ENCODE measurements at places on chromosomes 1 and 21. TPM values are rescaled to one million over a fixed set of nuclear protein-coding genes. Genes with fewer than 3 reads are reported as not detected.

GRCh38 chr1:111129376-111129775 is 10.5 kb downstream of the DRAM2 start:
- DNase-seq: no peak

DNA sequence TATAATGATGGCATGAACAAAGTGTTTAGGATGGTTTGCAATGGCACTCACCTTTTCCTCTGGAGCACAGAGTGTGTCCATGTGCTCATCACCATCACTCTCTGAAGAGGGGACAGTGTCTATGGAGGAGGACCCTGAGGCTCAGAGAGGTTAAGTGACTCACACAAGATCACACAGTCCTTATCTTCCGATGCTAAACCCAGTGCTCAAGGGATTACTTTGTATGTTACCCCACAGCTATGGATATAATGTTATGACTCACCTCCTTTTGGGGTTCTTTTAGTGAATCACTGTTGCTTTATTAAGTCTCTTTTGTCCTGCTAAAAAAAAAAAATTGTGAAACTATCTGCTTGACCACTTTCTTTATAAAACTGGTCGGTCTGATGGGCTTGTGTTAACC is 67.6 kb downstream of the TENT5C start:
- DNase-seq: no peak

DNA sequence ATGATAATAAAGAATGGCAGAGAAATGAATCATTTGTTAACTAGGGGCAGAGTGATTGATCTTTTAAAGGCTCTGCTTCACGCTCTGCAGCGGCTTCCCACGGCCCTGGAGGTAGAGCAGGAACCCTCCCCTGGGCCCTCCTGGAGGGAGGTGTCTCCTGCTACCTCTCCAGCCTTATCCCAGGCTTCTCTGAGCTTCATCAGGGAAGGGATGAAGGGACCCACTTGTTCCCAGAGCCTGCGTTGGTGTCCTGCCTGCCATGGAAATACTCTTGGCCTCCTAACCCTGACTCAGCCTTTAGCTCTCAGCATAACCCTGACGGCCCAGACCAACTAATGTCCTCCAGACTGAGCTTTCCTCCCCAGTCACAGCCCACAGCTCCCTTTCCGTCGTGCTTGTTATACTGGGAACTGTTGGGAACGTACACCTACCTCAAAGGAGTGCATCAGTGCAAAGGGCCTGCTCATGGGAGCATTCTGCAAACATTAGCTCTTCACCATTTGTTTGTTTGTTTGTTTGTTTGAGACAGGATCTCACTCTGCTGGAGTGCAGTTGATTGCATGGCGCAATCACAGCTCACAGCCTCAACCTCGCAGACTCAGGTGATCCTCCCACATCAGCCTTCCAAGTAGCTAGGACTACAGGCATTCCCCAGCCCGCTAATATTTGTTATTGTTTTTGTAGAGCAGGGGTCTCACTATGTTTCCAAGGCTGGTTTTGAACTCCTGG is 17.4 kb upstream of the HNRNPU start:
- no peak for DNase-seq

DNA sequence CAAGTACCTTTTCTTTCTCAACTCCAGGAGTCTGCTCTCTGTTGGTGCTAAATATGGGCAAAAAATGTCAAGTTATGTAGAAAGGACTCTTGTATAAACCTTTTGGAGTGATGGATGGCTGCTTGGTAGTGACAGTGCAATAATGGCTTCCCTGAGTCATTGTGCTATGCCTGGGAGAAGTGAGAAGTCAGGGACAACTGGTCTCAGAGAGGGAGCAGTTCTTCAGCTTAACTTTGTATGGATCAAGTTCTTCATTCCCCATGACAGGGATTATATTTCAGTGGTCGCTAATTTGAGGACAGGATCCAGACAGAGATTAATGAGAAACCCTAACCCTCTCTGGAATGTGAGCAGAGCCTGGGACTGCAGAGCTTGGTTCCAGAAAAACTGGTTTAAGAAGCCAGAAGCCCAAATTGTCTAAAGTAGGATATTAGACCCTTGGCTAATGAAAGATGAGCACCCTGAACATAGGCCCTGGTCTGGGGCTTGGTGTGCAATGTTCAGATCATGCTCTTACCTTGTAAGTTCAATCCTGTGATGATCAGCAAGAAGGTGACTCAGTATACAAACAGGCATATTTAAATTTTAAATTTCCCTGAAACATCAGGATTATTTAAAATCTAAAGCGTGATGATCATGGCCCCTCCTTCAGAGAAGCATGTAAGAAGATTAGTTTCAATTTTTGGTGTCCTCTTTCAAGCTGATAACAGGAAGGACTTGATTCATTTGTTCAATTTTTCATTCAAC is 50.9 kb downstream of the NTMT2 start:
- DNase-seq: no peak

GRCh38 chr1:155037043-155037442 is 3.4 kb downstream of the DCST1 start:
- no peak for DNase-seq

- no peak for DNase-seq
Measured at GRCh38 chr1:31521761-31522555, 54.4 kb upstream of the TINAGL1 start.

GRCh38 chr1:110672001-110672752 is 2.6 kb downstream of the KCNA3 start:
- peak; percentile 44 for DNase-seq

GRCh38 chr1:10782491-10783244 is 13.8 kb downstream of the CASZ1 start:
- DNase-seq: no peak

ACOT11 gene
- 1.2 TPM for total RNA-seq

DNA sequence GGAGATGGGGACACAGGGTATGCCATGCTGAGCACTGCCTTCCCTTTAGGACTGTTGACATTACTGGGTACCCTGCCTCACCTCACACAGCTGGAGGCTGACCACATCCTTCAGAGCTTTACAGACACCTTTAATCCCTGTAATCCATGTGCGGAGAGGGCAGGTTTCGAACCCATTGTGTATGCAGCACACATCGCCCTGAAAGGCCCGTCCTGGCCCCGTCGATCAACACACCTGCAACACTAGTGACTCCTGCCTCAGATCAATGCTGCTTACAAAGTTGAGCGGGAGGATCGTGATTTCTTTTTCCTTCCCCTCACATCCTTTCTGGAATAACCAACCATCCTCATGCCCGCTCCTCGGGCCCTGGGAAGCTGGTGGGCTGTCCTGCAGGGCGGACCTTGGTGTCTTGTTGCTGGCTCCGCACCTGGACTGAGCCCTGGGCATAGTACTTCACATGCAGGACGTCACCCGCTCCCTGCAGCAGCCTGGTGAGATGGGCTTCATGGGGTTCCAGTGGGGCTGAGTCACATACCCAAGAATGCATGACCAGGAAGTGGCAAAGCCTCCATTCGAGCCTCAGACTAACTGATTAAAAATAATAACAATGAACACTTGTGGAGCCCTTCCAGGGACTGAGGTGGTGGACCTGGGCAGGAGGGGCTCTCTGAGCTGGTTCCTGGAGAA is 403.6 kb downstream of the PTPRU start:
- DNase-seq: no peak

NLRP3 gene
- 8.9 TPM for total RNA-seq

GRCh38 chr21:17679002-17679600 is 66.4 kb upstream of the BTG3 start:
- no peak for DNase-seq

Data from activated naive CD8-positive, alpha-beta T cell treated with anti-CD3 and anti-CD28 coated beads, Interleukin-2, amount 10 ng/mL, durations not matched to agents 7 days and 5 days (primary cell).